ENCODE measurements at places on chromosomes 12 and 14.

DNA sequence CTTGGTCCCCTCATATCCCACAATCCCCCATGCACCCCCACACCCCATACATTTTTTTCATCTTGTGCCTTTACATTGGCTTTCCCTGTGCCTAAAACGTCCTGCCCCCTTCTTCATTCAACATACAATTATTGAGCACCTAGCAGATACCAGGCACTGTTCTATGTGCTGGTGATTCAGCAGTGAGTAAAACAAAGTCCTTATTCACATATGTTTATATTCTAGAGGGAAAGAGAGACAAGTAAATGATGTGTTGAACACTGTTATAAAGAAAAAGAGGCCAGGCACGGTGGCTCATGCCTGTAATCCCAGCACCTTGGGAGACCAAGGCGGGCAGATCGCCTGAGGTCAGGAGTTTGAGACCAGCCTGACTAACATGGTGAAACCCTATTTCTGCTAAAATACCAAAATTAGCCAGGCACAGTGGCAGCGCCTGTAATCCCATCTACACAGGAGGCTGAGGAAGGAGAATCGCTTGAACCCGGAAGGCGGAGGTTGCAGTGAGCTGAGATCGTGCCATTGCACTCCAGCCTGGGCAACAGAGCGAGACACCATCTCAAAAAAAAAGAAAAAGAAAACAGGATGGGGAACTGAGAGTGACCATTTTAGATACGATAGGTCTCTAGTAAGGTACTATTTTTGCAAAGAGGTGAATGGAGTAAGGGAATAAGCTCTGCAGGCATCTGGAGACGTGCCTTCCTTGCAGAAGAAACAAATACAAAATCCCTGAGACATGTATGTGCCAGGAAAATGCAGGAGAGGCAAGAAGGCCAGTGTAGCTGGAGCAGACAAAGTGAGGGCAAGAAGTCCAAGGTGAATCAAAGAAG is 12.2 kb downstream of the SLC7A7 start:
- DNase-seq, result peak; percentile 57

DNA sequence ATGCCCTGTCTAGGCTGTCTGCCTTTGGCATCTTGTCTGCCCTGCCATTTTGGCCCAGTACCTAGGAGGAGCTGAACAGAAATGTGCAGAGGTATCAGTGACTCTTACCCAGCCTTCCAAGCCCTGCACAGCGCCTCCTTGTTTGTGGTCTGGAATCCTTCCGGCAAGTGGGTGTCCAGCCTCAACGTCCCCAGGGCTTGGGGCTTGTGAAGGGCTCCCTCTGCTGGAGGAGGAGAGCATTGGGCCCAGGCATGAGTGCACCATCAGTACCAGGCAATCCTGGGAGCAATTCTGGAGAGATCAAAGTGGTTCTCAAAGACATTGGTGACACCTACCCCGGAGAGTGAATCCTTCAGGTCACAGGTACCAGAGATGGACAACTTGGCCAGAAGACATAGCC is 2.4 kb upstream of the TCL1B start:
- no peak for DNase-seq

DNA sequence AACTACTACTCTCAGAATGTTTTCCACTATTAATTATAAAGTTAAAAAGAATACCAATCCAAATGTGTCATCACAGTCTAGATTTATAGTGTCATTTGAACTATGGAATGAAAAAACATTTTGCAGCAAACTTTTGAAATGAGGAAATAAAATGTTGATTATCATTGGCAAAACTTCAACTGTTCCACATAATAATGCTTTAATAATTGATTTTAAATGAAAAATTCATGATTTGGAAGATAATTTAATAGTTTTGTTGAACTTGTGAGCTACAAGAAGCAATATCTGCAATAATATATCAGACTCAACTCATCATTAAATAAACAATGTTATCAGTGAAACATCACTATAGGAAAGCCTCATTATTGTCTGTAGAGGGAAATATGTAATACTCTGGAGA is 48.2 kb upstream of the DCN start:
- DNase-seq, result no peak

GRCh38 chr14:70879448-70879847 is 27.8 kb upstream of the PCNX1 start:
- peak; percentile 41 for DNase-seq

DNA sequence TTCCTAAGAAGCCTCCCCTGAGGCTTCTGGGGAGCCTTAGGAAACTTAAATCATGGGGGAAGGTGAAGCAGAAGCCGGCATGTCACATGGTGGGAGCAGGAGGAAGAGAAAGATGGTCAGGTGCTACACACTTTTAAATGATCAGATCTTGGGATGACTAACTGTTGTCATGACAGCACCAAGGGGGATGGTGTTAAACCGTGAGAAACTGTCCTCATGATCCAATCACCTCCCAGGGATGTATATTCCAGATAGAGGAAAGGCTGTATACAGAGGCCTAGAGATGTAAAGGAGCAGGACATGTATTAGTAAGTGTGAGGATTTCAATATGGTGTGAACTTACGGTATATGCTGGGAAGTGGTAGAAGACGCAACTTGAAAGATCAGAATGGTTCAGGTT is 121.1 kb downstream of the CAND1 start:
- no peak for DNase-seq

GRCh38 chr14:52240623-52241022 is 26.9 kb upstream of the PTGDR start:
- no peak for DNase-seq

DNA sequence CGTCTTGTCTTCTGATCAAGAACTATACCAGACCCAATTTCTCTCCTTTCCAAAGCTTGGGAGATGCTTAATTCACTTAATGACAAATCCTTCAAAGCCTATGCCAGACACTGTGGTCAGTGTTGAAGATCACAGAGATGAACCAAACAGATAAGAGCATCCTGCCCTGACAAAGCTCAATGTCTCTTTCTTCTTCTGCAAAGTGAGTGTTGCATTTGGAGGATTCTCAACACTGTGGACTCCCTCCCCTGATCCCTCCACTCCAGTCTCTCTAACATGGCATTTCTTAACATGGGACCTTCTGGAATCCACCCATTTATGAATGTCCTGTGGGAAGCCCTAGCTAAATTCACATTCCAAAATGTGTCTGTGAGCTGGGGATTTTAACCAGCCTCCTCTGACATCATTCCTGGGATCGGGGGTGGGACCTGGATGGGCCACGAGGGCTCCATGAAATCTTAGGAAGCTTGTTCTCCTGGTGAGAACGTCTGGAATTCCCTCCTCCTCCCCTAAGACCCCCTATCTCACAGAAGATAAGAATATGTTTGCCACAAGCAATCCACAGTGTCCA is 20.3 kb downstream of the SYNE3 start:
- DNase-seq, result no peak

GRCh38 chr12:103801709-103802585 is 39.1 kb downstream of the NT5DC3 start:
- peak; percentile 81 for DNase-seq

DNA sequence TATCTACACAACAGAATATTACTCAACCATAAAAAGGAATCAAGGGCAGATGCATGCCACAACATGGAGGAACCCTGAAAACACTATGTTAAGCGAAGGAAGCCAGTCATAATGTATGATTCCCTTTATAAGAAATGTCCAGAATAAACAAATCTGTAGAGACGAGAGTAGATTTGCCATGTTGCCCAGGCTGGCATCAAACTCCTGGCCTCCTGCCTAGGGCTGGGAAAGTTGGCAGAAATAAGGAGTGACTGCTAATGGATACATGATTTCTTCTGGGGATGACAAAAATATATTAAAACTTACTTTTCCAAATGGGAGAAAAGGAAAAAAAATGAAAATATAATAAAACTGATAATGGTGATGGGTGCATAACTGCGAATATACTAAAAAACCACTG is 10.9 kb downstream of the CLIP1 start:
- no peak for DNase-seq

DNA sequence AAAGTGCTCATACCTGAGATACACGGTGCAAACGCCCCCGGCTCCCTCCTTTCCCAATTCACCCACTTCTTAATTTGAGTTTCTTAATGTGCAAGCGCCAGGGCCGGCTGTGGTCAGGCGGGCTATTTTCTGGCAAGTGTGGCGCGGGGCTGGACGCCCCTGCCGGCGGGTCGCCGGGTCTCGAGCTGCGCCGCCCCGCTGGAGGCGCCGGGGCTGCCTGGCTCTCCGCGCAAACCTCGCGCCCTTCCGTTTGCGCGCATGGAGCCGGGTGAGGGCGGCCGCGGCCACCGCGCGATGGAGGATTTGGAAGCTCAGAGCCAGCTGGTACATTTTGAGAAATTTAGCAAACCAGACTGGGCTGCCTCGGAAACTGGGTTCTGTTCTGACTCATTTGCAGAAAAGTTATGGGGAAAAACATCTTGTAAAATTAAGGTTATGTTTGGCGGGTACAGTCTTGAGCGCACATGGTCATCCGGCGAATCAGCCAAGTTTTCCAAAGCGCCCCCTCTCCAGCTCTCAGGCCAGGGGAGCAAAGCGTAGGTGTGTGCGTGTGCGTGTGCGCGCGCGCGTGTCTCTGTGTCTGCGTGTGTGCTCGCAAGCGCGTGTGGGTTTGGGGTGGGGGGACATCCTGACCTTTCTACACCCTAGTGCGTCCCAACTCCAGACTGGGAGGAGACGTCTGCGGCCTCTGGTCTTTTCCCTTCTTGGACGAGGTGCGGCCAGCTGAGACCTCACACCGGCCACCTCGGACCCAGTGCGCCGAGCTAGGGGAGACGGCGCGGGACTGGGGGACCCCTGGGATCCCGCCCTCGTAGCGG is 6.5 kb upstream of the OTX2 start:
- DNase-seq, result no peak

- no peak for DNase-seq
These were observed 1010.5 kb upstream of the NOVA1 start for GRCh38 chr14:27608377-27608776.

DNA sequence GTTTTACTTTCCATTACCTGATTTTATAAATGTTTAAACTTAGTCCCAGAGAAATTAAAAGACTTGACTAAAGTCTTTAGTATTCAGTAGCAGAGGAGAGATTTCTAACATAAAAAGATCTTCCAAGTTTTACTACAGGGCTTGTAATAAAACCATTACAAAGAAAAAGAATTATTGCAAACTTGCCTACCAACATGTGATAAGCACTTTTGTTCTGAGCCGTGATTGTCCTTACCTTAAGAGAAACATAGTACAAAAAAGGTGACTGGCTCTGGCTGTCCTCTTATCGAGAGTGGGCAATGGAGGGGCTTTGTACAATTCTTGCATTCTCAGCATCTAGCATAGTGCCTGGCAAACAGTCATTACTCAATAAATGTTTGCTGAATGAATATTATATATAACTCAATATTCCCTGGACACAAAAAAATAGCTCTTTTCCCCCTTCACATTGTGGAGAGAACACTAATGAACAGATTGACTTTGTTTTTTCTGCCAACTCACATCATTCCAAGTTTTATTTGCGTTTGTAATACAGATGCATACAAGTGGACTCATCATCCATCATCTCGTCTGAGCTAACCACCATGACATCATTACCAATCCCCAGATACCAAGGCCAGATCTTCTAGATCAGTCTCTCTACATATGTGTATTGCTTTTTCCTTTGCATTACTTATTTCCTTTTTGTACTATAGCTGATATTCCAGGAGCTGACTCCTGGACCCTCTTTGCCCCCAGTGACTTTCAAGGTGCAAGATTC is 192.8 kb upstream of the EEA1 start:
- peak; percentile 81 for DNase-seq

- DNase-seq, result no peak
These were observed 45.1 kb downstream of the FBRSL1 start for GRCh38 chr12:132535019-132535418.

DNA sequence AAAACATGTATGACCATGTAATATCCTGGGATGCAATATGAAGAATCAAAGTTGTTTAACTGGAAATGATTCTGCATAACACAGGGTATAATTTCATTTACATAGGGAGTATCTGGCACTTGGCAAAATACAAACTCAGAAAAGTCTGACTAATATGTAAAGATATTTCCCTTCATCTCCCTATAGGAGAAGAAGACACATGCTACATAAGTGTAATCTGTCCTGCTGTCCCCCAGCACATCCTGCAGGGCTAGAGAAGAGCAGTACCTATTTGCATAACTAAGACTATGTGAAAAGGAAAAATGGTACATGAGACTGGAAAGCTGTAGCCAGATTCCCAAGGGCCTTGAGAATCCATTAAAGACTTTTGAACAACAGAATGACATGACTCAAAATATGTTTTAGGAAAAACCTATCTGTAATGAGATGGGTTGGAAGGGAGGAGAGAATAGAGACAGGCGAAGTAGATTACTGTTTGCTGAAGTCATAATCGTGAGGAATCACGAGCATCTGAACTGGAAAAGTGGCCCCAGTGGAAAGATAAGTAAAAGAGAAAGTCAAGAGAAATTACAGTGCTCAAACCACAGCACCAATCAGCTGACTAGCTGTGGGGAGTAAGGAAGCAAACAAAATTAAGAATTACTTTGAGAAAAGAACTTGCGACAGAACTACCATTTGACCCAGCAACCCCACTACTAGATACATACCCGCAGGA is 155.1 kb upstream of the HMGA2 start:
- peak; percentile 47 for DNase-seq

- DNase-seq, result peak; percentile 50
These were observed 751 bp downstream of the P3H3 start for GRCh38 chr12:6828781-6829535.

DNA sequence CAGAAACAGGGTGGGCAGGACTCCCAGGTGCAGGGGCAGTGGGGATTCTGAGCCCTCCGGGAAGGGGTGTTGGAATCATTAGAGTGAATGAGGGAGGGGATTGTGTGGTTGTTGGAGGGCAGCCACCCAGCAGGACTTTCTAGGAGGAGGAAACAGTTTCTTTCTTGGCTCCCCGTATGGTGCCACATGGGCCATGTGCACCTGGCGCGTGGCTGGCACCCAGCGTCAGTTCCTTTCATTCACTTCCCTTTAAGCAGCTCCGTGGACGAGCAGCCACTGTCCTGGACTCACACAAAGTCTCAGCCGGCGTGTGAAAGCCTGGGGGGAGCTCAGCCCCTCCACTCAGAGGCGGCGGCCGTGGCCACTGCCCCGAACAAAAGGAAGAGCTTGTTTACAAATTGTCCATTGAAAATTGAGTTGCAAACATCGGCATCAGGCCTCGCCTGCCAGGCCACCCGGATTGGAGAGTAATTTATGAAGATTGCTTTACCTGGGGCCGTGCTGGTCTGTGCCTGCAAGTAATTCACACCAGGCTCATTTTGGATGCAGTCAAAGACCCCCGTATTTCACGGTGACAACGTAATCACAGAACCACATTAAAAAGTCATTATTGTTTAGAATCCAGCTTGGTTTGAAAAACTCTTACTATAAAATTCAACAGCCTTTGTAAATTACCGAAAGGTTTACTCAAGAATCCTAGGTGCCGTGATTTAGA is 101.7 kb upstream of the C14orf180 start:
- DNase-seq, result no peak

DNA sequence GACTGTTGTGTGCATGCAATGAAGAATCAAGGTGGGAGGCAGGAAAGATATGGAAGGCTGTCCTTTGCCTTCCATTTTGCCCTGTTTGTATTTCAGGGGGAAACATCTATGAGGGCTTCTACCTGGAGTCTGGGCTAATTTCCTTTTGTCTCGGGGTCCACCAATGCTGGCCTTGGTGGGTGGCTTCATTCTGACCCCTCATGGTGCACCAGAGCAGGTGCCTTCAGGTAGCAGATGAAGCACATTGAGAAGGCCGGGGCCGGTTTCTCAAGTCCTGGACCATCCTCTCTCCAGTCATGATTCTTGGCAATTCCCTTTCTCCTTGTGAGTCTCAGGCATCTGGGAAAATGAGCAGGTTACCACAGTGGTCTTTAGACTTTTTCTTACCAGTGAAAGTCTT is 47.2 kb downstream of the RPH3A start:
- no peak for DNase-seq

Data from IMR-90 (cell line).